ENCODE measurements at places on chromosomes 11 and 22.
A peak's percentile ranks its signal among the peaks of the same experiment; 100 is the strongest.

- DNase-seq: peak; percentile 91
These were observed 6.0 kb downstream of the KCNK7 start for GRCh38 chr11:65589444-65590239.

DNA sequence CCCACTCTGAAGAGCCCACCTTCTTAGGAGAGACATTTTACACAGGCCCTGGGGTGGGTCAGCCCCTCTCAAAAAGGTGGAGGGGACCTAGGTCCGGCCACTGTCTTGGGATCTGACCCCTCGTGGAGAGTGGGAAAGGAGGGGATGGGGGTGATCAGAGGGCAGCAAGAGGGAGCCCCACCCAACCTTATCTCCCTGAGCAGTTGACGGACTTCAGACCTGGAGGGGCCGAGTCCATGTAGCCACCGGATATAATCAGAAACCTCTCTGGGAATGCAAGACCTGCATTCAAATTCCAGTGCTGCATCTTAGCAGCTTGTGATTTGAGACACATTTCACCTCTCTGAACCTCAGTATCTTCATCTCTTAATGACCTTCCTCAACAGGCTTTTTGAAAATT is 44.0 kb downstream of the TP53I11 start:
- no peak for DNase-seq

DNA sequence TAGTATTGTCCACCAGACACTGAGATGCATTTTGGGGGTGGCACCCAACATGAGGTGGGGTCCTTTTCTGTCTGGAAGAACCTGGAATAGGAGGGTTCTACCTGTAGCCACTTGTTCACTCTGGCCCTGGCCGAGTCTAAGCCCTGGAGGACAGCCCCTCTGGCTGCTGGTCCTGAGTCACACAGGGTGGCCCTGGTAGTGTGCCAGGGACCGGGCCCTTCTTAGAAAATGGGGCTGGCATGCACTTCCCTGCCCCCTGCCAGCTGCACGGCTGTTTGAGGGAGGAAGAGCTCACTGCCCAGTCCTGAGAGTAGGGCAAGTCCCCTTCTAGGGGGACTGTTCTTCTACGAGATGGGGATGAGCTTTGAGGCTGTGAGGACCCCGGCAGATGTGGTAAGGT is 2.2 kb downstream of the PLCB3 start:
- DNase-seq: no peak

DNA sequence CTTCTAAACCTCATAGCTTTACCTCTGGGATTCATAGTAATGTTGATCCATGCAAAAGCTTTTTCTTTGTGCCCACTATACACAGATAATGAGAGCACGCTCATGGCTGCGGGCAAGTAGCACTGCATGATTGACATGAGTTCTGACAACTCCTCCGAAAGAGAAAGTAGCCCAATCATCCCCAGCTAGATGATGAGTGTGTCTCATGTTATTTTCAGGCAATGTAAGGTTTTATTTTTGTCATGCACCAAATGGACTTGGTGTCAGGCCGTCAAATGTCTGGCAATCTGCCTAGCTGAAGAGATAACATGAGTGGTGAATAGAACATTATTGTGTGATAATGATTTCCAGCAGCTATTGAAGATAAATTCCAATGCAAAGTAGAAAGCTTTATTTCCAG is 662.6 kb downstream of the NTM start:
- no peak for DNase-seq

- DNase-seq: no peak
These were observed 67.8 kb downstream of the FAM168A start for GRCh38 chr11:73530109-73530508.

DNA sequence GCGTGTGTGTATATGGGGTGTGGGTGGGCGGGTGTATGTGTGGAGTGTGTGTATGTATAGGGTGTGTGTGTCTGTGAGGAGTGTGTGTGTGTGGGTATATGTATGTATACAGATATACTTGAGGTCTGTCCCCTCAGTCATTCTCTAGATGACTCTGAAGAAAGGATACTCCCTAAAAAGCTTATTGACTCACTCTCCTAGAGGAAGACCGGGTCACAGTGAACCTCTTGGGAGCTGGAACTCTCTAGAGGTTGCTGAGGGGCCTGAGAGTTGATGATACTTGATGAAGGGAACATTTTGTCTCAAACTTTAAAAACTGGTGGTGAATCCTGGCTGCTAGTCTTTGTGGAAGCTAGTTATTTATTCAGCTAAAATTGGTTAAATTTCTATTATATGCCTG is 15.1 kb downstream of the STX3 start:
- no peak for DNase-seq

DNA sequence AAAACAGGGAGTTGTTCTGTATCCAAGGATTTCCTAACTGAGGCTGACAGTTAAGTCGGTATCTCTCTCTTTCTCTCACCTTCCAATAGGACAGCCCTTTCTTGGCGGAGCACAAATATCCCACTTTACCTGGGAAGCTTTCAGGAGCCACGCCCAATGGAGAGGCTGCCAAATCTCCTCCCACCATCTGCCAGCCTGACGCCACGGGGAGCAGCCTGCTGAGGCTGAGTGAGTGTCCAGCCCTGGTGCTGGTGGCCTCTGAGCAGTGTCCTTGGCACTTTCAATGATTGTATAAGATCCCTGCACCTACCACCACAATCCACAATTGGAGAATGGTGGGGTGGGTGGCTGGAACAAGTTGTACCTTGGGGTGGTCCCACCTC is 33.7 kb downstream of the CYB5R2 start:
- DNase-seq: no peak

GRCh38 chr11:45754261-45754709 is 50.7 kb upstream of the SLC35C1 start:
- DNase-seq: no peak

GRCh38 chr22:24324137-24324536 is 53.5 kb downstream of the SPECC1L start:
- no peak for DNase-seq

- no peak for DNase-seq
These were observed 3.1 kb upstream of the PARVB start for GRCh38 chr22:44020981-44021380.

GRCh38 chr11:83092488-83093384 is 21.0 kb upstream of the RAB30 start:
- DNase-seq: no peak

GRCh38 chr11:76801736-76802135 is 18.6 kb downstream of the TSKU start:
- no peak for DNase-seq

- no peak for DNase-seq
These were observed 13.5 kb downstream of the CHKA start for GRCh38 chr11:68107689-68108088.

DNA sequence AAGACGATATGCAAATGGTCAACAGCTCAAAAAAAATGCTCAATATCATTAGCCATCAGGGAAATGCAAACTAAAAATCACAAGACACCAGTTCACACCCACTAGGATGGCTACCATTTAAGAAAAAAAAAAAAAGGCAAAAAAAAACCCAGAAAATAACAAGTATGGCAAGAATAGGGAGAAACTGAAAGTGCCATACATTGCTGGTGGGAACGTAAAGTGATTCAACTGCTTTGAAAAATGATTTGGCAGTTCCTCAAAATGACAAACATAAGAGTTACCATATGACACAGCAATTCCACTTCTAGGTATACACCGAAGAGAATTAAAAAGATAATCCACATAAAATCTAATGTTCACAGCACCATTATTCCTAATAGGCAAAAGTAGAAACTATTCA is 47.5 kb downstream of the PICALM start:
- no peak for DNase-seq

DNA sequence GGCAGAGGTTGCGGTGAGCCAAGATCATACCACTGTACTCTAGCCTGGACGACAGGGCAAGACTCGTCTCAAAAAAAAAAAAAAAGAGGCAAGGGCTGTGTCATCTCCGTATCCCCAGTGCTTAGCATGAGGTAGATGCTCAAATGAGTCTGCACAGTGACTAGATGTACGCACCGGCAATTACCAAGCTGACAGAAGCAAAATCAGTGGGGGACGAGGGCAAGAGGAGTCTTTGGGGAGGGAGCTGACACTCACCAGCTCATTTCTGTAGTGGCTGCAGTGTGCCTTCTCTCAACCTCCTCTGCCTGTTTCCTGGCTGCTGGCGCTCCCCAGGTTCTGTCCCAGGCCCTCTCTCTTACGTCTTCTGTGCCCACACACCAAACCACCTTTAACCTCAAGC is 69.9 kb downstream of the PACSIN2 start:
- DNase-seq: no peak

- no peak for DNase-seq
These were observed 52.5 kb downstream of the FAR1 start for GRCh38 chr11:13720940-13721339.

DNA sequence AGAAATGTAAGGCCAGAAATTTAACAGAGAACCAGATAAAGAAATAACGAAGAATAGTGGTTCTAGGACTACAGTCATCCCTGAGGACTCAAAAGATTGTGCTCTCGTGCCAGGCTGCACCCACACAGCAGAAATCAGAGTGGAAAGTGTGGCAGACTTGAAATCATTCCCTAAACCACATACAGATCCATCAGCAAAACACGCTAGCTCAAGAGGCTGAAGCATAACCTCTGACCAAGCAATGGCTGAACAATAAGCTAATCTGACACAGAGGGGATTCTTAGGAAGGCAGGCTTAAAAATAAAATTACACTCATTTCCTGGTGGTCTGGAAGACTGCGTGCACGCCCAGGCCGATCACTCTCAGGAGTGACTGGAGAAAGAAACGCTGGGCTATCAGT is 19.0 kb downstream of the NCF4 start:
- DNase-seq: no peak

- DNase-seq: no peak
These were observed 697.2 kb downstream of the ETS1 start for GRCh38 chr11:127890030-127890615.

DNA sequence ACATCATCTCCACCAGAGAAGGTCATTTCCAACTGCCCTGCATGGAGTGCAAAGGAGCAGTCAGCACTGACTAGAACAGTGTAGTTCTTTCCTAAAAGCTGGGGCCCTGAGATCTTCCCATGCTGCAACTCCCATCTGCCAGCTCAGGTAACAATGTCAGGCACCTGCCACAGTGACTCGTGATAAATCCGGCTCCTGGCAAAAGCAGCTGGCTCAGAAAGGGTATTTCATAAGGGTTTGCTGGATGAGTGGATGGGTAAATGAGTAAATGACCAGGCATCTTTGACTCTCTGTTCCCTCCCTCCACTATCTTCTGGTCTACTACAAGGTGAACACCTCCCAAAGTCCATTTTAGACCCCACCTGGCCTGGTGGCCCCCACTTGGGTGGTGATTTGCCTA is 403.6 kb downstream of the NXPE2 start:
- no peak for DNase-seq

DNA sequence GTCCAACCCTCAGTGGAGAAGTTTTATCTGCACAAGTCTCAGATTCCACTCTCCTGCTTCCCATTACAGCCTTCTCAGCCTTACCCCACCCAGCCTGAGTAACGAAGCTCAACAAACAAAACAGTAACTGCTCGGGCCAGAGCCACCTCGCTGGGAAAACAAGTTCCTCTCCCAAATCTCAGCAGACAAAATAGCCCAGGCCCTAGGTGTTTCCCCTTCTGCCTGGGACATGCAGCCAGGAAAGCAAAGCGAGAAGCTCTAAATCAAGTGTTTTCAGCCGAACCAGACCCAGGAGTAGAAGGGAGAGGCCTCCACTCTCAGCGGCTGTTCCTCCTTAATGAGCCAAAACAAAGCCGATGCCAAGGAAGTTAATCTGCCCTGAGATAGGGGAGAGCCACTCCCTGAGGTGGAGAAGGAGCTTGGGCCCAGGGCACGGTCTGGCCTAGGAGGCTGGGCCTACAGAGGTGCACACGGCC is 44.0 kb downstream of the LIF start:
- no peak for DNase-seq

GRCh38 chr11:3135481-3136440 is 29.3 kb downstream of the OSBPL5 start:
- DNase-seq: peak; percentile 10

DNA sequence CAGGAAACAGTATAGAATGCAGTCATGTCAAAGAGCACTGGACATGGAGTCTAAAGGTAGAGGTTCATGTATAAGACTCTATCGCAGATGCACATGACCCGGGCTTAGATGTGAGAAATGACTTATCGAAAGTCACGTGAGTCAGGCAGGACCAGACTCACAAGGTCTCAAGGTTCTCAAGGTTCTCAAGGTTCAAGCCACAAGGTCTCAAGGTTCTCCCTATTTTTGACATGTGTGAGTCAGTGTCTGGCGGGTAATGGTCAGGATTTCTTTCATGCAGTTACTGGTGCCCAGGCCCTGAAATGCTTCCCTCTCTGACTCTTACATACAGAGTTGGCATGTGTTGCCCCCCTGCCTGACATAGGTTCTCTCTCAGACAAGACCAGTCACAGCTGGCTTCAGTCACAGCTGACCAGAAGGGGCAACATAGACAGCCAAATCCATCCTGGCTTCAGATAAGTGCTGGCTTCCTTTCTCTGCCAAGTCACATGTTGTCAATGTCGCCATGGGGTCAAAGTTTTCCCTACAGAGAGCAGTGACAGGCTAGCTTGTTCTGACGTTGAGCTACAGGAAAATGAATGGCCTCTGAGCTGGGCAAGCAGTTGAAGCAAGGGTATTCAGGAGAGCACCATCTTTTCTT is 10.1 kb downstream of the CSRP3 start:
- no peak for DNase-seq

GRCh38 chr22:30889996-30890480 is 78.5 kb downstream of the MORC2 start:
- DNase-seq: no peak

DNA sequence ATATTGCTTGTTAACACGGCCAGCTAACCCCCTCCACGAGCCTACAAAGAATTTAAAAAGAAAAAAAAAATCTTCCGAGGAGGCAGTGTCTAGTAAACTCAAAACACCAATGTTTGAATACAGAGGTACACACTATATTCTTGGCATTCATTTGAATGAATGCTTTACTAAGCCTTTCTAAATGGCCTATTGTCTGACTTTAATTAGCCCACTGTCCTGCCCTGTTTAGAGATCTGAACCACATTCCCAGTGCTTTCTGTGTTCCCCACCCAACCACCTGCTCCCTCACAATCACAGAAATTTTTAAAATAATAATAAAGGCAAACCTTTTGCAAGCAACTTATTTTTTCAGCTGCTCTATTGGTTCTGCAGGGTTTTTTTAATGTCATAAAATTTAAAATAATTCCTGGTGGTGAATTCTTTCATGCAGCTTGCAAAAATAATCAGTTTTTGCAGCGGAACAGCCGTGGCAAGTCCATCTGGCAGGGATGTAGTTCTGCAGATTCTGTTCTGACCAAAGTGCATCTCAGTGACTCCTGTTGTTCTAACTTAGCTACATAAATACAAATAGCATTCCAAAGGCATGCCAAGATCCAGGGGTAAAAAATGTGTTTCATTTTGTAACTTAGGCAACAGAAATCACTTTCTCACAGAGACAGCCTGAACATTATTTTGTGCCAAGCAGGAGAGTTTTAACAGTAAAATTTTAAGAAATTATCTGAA is 23.8 kb downstream of the POU2AF2 start:
- DNase-seq: no peak
